ENCODE measurements at places on chromosomes 12 and 14.

- no peak for DNase-seq
Observed at GRCh38 chr14:21543963-21544362, 17.8 kb upstream of the SALL2 start.

GRCh38 chr12:6450869-6451347, 934 bp upstream of the TAPBPL start:
- DNase-seq, result no peak

DNA sequence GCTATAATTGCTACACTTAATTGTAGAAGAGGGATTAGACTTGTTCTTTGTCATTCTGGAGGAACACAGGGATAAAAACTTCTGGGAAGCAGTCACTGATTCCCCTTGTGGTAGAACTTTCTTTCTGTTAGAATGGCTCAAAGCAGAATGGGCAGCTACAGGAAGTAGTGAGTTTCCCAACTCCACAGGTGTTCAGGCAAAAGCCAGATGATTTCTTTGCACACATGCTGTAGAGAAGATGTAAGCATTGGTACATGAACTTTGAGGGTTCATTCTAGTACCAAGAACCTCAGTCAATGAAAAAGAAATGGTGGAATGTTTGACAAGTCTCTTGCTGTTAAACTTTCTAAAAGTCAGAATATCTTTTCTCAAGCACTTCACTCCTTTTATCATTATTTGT, 4.3 kb downstream of the NDUFA9 start:
- no peak for DNase-seq

- no peak for DNase-seq
Observed at GRCh38 chr12:100954118-100954517, 159.5 kb downstream of the ANO4 start.

GRCh38 chr14:87896393-87897380, 96.3 kb downstream of the GALC start:
- DNase-seq, result no peak

DNA sequence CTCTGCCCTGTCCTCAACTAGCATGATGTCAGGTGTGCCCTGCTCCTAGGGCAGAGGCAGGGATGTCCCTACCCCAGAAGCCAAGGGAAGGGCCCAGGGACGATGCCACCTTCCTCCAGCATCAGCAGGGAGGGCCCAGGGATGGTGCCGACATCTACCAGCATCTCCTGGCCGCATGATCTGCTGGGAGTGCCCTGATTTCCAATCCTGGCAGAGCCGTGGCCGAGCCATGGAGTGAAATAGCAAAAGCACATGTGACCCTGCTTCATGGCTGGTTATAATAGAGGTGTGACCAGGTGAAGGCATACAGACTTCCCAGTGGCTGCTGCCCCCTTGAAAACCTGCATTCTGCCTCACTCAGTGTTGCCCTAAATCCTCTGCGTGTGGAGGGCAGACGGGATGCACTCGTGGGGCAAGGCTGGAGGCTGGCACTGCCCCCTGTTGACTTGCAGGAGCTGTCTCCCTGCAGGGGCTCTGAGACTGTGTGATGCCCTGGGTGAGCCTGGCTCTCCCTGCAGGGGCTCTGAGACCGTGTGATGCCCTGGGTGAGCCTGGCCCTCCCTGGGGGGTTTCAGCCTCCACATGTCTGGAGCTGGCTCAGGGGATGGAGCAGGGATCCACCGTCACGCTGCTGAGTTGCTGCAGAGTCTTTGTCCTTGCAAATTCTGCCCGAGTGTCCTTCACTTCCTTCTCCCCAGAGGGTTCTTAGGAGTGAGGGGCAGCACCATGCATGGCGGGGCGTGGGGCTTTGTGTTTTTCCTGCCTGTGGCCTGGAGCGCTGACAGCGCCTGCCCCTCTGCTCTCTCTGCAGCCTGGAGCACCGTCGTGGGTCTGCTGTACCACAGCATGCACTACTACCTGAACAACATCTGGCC, 51.7 kb downstream of the ADGRD1 start:
- DNase-seq, result no peak

DNA sequence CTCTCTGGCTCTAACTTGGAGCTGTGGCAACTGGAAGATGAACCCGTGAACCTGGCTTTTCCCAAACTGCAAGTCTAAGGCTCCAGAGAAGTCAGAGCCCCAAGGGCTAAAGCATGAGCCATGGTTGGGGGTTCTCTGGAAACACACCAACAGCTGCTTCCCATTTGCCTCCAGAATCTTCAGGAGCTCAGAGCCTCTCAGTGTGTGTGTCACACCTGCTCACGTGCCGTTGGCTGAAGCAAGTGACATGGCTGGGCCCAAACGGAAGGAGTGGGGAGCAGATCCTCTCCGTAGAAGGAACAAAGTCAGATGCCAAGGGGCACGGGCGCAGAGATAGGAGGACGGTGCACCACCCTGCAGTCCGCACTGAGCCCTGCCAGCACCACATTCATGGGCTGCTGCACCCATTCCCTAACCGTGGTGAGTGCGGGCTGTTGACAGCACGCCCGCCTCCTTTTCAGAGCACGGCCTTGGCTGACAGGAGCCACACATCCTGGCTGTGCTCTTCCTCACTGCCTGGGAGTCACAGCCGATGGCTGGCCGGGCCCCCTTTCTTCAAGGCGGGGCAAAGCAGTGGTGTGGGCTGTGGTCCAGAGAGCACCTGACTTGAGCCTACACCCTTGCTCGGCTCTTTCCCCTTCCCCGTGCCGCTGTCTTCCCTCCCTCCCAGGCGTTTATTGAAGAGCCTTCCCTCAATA, 16.6 kb upstream of the TRAF3 start:
- DNase-seq, result no peak

- DNase-seq, result no peak
Observed at GRCh38 chr12:125185311-125185739, 120.1 kb downstream of the AACS start.

DNA sequence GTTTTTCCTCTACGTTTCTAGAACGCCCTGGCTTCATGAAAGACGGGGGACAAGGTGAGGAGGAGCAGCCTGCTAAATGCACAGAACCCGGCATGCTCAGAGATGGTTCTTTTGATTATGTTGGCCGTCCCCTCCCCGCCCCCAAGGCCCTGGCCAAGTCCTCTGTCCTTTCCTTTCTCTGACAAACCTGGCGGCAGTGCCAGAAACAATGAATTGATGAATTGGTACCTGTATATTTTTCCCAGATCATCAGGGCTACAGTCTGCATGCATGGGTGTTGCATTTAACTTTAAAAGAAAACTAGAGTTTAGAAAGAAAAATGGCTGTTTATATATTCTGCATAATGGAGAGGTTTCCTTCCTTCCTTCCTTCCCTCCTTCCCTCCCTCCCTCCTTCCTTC, 29.0 kb downstream of the GPRC5D start:
- DNase-seq, result no peak

- DNase-seq, result no peak
Observed at GRCh38 chr12:2453761-2454090, 341.0 kb upstream of the FKBP4 start.

Data from stimulated activated naive CD4-positive, alpha-beta T cell (primary cell).